ENCODE measurements at places on chromosomes 1 and 21.

DNA sequence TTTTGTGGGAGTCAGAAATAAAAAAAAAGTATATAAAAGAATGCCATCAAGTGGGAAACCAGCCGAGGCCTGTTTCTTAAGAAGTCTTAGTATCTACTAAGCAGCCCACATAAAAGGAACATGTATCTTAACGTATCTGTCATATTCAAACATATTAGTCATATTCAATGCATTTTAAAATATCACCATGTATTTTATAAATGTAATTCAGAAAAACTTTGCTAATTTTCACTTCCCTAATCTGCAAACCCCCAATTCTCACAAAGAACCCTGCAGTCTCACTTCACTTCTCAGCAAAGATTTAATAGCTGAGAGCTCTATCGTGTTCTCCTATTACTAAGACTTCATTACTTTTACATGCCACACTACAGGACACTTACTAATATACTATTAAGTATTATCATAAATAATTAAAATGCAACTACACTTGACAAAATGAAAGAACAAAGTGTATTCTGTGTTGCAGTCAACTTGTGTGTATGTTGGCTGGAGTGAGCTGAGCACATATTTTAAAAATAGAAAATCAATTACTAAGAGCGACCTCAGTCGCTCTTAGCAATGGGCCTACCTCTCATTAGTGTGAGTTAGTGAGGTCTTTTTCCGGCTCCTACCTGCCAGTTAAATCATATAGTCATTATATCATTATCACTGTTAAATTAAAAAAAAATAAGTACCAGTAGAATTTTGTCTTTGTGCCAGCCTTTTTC is 484.3 kb downstream of the LMO4 start:
- no peak for DNase-seq

GRCh38 chr21:37582590-37582989 is 216.0 kb downstream of the DYRK1A start:
- peak; percentile 45 for DNase-seq

- no peak for DNase-seq
These were observed 51.6 kb downstream of the ZNF644 start for GRCh38 chr1:90970208-90970607.

- no peak for DNase-seq
These were observed 74.3 kb upstream of the SIPA1L2 start for GRCh38 chr1:232704256-232704655.

- no peak for DNase-seq
These were observed 21.5 kb upstream of the SLC44A5 start for GRCh38 chr1:75632350-75632949.

DNA sequence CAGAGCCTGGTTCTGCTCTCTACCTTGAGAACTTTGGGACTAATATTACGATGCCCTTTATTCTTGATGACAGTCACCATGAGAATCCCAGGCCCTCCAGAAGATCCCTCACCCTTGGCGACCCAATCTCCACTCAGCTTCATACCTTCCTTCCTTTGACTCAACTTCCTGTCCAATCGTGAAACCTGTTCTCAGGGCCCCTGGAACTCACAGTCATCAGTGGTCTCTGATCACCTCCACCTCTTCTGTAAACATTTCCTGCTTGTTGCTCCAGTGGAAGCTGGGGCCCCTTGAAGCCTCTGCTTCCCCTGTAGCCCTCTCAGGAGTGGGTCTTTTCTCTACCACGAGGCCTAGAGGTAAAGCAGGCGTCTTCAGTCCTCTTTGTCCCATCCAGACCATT is 79.1 kb downstream of the MRPS6 start:
- no peak for DNase-seq

- DNase-seq, result no peak
These were observed 137.9 kb upstream of the CAMK1G start for GRCh38 chr1:209445576-209445975.

DNA sequence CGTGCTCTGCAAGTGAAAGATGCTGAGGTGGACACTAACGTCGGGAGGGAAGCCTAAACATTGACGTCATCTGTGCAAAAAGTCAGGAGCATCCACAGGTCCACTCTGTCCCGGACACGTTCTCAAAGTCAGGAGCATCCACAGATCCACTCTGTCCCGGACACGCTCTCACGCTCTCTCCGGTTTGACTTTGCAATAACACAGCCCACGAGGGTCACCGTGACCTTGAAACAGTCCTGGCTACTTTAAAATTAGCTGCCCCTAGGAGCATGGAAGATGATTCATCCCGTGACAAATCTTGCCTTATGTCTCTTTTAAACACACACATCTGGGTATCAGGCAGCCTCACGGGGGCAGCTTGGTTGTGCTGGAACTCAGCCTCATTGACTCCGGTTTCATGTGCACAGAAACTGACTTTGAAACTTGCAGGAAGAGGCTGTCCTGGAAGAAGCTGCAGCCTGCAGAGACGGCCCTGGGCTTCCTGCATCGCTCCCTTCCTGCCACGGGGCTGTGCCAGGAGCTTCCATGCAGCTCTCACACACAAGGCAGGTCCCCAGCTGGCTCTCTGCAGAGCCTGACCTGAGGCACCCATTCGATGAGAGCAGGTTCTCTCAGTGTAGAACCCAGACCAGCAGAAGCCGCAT is 18.1 kb upstream of the COL18A1 start:
- DNase-seq, result peak; percentile 75

GRCh38 chr1:230863449-230863848 is 4.9 kb downstream of the C1orf198 start:
- no peak for DNase-seq

DNA sequence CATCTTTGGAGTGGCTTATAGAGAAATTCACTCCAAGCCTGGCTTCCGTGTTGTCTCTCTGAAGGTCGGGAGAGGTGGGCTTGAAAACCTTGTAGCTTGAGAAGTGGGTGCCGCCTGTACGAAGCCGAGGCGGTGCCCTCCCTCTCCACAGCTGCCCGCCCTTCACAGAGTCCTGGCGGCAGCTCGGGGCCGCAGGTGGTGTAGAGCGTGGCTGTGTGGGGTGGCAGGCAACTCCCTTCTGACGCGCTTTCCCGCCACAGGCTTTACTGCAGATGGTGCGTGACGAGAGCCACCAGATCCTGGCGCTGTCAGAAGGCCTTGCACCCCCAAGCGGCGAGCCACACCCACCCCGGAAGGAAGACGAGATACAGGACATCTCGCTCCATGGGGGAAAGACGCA is 33.1 kb upstream of the DIP2A start:
- DNase-seq, result no peak

DNA sequence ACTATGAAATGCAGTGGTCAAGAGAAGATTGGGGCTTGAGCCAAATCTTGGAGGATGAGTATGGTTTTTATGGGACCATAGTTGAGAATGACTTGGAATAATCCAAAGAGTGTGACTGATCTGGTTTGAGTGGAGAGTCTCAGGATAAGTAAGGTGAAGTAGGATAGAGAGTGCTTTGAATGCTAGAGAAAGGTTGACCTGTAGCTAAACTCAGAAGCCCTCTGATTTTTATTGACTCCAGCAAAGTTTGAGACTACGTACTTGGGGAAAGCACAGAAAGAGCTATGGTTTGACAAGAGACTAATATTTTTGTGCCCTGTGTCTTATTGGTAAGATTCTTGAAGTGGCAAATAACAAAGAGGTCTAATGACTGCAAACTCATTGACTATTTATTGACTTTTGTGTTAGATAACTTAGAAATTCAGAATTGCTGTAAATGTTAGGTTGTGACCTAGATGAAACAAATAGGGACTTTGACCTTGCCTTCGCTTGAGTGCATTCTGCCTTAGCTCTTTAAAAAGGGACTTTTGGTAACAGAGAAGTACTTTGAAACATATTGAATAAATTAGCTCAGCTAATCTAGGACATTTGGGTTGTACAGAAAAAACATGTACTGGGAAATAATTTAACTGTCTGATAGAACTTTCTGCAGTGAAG is 35.1 kb downstream of the UAP1 start:
- DNase-seq, result no peak

GRCh38 chr21:25456672-25457071 is 150.6 kb downstream of the MRPL39 start:
- no peak for DNase-seq

DNA sequence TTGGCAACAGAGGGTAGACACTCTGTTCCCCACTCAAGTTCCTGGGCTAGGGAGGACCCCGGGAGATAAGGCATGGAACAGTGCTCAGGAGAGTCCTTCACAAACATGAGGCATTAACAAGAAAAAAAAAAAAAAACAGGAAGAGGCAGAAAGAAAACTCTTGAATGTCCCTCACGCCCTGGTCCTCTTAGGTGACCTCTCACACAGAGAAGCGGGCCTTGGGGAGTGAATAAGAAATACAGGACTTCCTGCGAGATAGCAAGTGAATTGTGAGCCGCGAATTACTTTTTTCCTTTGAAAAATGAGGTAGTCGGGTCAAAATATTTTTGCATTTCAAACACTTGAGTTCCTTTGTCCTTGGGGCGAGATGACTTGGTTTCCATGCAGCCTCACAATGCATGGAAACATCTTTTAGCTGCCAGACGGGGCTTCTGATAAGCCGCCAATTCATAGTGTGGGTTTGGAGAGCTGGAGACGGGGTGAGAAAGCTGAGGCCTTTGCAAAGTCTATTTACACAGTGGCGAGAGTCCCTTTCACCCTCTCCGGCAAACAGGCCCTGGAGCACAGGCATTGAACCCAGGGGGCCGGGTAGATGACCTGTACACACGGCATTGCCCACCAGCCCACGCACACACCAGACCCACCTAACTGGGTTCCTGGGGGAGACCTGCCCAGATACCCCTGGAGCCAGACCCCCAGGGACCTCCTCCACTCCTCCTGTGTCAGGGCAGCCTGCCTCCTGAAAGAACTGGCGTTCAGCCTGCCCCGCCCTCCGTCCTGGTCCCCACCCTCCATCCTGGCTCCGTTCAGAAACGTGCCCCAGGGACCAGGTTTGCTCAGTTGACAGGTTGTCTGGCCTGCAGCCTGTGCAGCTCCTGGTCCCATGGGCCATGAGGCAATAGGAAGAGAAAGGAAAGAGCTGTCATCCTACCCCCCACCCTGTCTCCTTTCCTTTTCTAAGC is 192.3 kb downstream of the PRDM16 start:
- no peak for DNase-seq

DNA sequence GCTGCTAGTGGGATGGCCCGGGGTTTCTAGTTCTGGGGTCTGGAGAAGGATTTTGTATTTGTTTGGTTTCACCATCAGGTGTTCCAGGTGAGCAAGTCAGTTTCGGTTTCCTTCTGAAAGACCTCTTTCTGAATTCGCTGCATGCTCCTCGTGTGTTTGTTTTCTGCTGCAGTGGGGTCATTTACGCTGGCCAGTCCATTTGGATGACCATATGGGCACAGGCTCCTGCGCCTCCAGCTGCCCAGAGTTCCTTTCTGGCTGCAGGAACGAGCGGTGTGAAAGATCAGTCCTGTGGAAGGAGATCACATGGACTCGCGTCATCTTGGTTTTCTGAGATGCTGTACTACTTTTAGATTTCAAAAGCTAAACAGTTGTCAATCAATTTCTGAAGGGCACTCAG is 83.7 kb upstream of the GCLM start:
- DNase-seq, result no peak

DNA sequence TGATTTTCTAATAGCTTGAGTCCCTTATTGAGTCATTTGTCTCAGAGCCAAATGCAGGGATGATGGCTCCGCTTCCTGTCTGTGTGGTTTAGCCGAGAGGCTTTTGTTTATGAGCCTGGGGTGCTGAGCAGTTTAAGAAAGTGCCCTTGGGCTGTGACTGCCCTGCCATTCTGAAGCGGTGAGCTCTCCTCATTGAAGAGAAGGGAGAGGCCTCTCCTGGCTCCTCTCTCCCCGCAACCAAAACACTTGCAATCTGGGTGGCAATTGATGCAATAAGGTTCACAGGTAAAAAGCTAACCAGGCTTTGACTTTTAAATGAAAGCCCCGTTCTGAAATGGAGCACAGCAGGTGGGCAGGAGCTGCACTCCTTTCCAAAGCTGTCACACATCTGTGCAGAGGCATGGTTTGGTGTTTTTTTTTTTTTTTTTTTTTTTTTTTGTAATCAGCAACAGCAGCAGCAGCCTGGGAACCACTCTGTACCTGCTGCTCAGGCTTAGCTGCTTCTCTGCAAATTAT is 403.7 kb downstream of the SIPA1L2 start:
- DNase-seq, result no peak

DNA sequence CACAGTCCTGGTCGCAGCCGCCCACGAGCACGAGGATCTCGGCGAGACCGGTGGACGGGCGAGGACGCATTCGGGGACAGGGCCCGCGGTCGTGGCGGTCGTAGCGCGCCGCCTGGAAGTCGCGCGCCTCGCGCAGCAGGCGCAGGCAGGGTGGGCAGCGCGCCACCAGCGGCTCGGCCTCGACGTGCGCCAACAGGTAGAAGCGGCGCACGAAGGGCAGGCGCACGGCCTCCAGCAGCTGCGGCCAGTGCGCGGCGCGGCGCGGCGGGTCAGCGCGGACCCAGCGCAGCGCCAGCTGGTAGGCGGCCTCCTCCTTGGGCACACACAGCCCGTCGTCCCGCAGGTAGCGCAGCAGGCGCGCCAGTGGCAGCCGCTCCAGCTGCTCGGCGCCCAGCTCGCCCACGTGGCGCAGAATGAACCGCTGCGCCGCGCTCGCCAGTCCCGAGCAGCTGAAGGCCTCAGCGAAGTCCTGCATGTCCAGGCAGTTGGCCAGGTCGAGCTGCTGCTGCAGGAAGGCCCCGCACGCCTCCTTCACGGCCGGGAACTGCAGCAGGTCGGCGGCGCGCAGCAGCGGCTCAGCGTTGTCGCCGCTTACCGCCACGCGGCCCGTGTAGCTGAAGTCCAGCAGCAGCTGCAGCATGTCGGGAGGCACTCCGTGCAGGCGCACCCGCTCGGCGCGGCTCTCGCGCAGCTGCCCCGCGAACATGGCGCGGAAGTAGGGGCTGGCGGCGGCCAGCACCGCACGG is 573 bp downstream of the KLHL21 start:
- DNase-seq, result no peak

DNA sequence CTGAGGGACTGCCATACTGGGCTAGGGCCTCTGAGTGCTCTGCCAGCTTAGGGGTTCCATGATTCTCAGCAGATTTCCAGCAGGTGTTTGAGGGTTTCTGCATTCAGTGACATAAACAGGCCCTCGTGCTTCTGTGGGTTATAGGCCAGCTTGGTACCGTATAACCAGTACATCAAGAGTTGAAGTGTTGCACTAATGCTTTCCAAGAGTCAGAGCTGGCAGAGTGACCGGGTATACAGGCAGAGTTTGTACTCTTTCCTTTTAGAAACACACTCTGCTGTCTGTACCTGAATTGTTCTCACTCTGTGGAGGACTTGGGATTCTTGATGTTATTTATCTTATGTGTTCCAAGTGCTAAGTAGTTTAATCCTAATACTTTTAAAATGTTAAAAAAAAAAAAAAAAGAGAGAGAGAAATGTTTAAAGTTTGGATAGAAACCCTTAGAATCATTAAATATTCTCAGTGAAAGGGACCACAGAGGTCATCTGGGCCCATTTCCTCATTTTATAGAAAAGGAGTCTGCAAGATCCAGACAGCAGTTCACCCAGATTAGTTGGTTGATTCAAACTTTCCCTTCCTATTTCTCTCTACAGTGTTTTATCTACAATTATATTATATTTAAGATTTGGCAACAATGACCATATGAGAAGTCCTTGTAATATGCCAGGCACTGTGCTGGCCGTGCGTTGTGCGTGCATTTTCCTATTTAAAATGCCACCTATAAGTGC is 325.8 kb downstream of the KIF26B start:
- DNase-seq, result no peak
